ENCODE measurements at places on chromosomes 12 and 14.

DNA sequence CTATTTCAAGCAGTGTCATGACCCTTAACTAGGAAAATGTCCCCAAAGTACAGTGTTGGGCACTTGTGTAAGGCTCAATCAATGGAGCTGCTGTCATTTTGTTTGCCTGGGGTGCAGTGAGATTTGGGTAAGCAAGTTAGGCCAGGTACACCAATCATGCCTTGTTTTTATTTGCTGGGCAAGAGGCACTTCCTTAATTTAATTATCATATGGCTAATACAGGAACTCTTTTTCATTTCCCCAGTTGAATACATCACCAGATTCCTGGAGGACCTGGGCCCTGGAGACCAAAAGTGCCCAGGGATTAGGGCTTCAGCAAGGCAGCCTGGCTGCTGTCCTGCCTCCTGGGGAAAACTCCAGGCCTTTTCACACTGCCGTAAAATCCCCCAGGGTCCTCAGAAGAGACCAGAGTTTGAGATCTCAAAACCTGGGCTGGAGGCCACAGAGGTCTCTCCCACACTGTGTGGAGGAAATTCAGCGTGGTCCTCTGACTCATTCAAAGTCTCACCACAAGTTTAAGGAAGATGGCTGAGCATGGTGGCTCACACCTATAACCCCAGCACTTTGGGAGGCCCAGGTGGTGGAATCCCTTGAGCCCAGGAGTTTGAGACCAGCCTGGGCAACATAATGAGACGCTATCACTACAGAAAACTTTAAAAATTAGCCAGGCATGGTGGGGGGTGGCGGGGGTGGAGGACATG, 28.4 kb upstream of the FOXN3 start:
- DNase-seq = no peak

GRCh38 chr12:26369588-26369987, 174.2 kb downstream of the SSPN start:
- no peak for DNase-seq

GRCh38 chr14:62030387-62030786, 268.2 kb downstream of the SNAPC1 start:
- DNase-seq = no peak

DNA sequence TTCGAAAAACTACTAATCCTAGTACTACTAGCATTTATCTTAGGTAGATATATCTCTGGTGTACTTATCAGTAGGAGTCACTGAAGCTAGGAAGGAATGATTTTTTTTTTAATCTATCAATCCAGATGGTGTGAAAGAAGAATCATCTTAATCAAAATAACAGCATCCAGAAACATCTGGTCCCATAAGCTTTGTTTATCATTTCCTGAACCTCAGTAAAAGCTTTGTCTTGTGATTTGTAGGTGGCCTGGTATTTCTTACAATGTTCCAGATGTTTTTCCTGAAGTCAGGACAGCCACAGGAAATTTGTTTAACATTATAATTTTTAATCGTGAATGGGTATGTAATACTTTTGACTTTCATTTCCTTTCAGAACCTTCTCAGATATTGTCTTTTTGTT, 28.0 kb upstream of the LUM start:
- no peak for DNase-seq

DNA sequence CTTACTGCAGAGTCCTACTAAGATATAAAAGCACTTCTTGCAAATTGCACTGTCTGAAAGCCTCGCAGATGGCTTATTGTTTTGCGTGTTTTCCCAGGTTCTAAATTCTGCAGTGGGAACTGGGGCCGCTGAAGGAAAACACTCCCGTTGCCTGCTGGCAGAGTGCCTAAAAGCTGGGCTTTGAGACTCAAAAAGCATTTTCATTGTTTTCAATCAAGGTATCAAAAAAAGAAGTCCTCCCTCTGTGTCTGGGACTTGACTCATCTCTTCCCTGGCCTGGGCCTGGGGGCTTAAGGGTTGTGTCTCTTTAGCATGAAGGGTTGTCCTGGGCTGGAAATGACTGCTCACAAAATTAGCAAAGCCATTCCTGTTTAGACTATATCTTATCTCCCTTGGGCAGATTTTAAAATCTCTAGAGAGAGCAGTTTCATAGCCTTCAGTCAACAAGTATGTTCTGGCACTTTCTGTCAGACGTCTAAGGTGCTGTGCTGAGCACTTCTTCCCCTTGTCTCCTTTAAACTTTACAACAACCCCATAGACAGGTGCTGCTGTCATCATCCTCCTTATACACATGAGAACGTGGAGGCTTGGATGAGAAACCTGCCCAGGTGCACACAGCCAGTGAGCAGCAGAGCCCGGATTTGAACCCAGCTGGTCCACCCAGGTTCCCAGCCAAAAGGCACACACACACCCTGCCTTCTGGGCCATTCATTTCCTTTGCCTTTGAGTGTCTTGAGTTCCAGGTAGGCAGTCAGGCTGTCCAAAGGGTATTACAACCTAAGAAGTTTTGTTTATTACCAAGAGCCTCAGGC, 31.1 kb downstream of the ELK3 start:
- peak; percentile 60 for DNase-seq

All from NCI-H1092 treated with DMSO at 0.1 percent for 48 hours (cell line).